ENCODE measurements at places on chromosomes 16 and 17.
A peak's percentile ranks its signal among the peaks of the same experiment; 100 is the strongest.

- no peak for DNase-seq
Observed at GRCh38 chr16:17564856-17565255, 94.1 kb upstream of the XYLT1 start.

GRCh38 chr17:66006654-66007053 lies 185.3 kb downstream of the CEP112 start:
- DNase-seq: no peak

GRCh38 chr16:17162560-17162959 lies 308.2 kb downstream of the XYLT1 start:
- DNase-seq: no peak

DNA sequence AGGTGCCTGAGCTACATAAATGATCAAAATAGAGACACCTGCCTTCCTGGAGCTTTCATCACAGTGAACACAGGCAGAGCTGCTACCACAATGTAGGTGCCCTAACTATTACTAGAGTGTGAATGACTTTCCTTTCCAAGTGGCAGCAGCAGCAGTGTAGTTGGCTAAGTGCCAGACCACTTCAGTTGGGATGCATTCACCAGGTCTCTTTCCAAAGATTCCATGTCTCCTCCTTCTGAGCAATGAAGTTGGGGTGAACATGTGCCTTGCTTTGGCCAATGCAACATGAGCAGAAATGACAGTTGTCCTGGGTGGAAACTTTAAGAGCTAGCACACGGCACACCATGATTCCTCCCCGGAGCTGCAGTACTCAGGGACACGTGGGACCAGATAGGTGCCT lies 23.3 kb upstream of the CACNG4 start:
- no peak for DNase-seq

- peak; percentile 31 for DNase-seq
Observed at GRCh38 chr17:79220713-79221291, 146.2 kb downstream of the ENGASE start.

DNA sequence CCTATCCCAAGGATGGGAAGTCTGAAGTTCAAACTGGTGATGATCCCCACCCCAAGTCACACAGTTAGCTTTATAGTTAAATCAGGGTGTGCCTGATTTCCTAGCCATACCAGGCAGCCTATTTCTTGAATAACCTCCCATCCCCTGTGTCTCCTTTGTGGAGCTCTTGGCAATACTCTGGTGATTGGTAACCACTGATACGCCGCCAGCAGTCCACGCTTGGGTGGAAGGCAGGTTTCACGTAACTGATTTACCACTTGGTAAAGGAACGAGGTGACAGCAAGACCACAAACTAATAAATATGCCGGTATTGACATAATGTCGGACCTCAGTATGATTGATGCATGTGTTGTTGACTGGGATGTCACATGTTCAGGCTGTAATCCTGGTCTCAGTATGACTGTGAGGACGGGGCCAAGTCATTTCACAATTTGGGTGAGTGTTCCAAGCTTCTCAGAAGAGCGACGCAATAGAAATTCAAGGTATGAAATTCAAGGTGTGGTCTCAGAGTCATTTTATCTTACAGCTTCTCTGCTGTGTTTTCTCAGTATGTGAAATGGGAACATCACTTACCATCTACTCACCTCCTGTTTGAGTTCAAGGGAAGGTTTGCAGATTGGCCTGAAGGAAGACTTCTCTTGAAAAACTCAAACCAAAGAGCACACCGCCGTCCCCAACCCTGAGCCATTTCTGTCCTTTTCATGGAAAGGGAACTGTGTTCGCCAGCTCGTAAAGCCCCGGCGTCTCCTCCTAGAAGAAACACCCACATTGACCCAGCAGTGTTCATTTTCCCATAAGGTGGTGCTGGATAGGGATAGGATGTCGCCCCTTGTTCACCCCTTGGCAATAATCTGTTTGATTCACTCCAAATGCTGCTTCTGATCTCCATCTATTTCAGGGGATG lies 678.9 kb downstream of the WWOX start:
- no peak for DNase-seq

DNA sequence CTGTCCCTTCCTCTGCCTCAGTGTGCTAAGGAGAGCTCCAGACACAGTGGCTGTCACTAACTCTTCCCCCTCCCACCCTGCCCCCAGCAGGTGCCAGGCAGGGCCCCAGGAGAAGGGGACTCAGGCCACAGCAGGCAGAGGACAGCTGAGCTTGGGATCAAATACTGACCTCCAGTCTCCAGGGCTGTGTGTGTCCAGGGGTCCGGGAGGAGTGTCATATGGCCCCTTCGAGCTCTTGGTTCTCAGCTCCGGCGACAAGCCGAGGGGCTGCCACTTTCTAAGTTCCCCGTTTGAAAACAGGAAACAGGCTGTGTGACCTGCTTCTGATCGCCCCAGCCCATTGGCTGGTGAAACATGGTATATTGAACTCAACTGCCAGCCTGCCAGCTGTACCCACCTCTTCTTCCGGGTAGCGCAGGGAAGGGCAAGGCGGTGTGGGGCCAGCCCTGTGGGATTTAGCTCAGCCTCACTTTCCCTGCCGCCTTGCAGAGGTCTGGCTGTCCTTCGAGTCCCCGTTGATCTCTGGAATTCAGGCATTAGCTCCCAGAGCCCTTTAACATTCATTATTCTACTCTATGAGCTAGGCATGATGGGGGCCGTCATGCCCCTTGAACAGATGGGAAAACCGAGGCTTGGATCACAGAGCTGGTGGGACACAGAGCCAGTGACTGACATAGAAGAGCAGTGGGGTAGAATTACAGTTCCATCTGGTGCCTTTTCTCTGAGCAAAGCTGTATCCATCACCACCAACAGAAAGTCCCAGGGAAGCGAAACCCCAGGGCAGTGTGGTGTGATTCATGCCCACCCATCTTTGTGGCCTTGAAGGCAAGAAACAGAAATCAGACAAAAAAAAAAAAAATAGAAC lies at the start of gene SNX20:
Gene SNX20 (minus strand): TSS at position 292 of the 865 bp plus-strand sequence. CDS start 3,786 bp downstream, outside the sequence.
- no peak for DNase-seq

DNA sequence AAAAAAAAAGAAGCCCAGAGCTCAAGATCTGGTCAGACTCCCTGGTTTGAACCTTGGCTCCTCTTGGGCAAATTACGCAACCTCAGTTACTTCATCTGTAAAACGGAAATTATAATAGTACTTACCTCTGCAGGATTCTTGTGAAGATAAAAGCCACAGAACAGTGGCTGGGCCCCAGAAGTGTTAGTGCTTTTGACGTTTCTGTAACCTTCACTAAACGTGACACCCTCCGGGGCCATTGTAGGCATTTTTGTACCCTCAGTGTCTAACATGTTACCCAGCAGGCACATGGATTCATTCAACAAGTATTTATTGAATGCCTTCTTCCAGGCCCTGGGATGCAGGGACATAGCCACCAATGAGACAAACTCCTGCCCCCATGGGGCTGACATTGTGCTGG lies 58.0 kb downstream of the PITPNC1 start:
- no peak for DNase-seq

- DNase-seq: no peak
Observed at GRCh38 chr17:49577963-49578362, 2.3 kb downstream of the NXPH3 start.

DNA sequence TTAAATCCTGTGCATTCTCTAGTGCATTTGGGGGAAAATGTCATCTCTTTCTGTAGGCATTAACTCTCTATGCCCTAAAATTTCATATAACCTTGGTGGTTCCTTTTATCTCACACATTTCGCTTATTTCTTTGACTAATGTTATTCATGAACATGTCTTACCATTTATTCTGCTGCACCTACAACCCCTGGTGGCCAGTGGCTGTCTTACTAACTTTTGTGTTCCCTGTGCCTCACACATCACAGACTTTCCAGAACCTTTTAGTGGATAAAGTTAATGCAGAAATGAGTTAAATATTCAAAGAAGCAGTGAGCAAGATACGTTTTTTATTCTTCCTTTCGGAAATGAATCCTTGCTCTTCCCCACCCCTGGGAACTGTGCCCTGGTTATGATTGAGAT lies 111.9 kb downstream of the CDH13 start:
- DNase-seq: no peak

DNA sequence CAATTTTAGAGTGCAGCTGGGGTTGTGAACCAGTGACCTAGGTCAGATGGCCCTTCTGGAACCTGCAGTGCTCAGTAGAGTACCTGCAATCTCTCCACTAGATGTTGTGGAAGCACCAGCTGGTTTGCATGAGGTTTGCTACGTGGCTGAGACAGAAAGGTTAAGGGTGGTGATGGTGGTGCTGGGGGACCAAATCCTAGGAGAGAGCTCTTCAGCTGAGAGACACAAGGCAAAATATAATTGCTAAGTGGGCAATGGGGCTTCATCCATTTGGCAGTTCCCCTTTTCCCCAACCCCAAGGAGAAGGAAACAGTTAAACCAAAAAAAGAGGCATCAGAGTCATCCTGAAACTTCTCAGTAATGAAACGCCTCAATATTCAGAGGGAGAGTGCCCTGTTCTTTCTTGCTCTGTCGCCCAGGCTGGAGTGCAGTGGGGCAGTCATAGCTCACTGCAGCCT lies 13.9 kb downstream of the ITPRIPL2 start:
- DNase-seq: no peak

GRCh38 chr16:55663765-55664677 lies 8.2 kb downstream of the SLC6A2 start:
- DNase-seq: no peak

- DNase-seq: no peak
Observed at GRCh38 chr16:83205896-83206295, 579.1 kb downstream of the CDH13 start.

DNA sequence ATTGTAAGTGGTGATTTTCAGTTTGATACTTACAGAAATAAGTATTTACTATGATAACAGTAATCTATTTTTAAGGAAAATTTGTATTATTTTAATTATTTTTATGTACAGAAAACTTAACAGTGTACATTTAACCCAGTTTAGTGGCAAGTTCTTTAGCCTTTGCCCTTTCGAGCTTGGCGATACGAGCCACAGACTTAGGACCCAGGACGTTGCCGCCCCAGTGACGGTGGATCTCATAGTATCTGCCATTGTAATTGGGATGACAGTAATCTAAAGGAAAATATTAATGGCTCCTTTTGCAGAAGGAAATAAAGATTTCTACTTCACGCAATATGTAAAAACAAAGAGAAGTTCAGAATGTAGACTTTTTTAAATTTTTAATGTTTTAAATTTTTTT lies 5.2 kb upstream of the CDR2 start:
- DNase-seq: no peak

GRCh38 chr16:69405757-69406156 lies 18.7 kb upstream of the CYB5B start:
- DNase-seq: no peak

DNA sequence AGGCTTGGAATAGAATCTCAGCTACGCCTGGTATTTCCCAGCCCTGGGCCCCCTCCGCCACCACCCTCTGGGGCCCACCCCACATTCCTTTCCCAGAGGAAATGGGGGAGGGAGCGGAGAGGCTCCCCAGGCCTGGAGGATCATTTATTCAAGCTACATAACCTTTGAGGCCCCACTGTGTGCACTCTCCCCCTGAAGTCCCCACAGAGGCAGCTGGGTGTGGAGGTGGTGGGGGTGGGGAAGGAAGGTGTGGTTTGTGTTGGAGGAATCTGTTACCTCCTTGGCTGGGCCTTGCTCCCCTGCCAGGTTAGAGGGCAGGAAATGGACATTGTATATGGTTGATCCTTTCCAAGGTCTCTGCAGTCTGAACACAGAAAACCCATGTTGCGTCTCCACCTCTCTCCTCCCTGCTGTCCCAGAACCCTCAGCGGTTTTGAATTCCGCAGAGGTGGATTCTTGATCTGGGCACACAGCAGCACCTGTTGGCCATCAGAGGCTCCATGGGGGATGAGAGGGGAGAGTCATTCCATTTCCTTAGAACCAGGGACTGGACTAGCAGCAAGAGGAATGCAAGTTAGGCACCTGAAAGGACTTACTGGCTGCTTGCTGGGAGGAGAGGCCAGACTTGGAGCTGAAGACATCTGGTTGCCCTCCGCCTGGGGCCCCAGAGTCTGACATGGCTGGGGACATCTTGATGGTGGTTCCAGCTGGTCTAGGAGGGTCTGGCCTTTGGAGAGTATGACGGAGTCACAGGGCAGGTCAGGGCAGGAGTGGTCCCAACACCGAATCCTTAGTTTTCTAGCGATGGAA lies 23.0 kb downstream of the ARHGAP23 start:
- peak; percentile 68 for DNase-seq

DNA sequence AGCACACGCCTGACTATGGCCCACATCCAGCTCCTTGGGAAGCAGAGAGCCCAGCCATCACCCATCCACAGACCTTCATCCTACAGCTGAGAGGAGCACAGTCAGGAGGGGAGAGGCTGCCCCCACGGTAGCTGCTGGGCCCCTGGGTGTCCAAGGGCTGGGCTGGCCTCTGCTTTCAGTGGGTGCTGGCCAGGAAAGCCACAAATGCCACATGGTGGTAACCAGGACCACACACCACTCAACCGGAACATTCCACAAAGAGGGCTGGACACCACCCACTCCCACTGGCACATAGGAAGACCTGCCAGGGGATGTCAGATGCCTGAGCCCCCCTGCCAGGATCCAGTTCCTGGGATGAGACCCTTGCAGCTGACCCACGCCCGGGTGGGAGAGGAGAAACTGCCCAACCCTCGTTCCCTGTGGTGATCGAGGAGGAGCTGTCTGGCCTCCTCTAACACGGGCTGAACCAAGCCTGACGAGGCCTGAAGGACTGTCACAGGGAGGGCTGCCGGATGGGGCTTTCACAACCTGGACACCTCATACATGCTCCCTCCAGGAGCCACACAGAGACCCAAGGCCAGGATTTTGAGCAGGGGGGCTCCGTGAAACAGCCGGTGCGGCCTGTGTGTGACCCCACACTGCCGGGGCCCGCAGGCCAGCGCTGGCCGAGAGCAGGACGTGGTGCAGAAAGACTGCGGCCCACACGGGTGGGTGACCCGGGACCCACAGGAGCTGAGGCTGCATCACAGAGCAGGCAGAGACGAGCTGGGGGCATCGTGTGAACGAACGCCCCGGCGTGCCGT lies 30.7 kb downstream of the PIEZO1 start:
- DNase-seq: no peak

DNA sequence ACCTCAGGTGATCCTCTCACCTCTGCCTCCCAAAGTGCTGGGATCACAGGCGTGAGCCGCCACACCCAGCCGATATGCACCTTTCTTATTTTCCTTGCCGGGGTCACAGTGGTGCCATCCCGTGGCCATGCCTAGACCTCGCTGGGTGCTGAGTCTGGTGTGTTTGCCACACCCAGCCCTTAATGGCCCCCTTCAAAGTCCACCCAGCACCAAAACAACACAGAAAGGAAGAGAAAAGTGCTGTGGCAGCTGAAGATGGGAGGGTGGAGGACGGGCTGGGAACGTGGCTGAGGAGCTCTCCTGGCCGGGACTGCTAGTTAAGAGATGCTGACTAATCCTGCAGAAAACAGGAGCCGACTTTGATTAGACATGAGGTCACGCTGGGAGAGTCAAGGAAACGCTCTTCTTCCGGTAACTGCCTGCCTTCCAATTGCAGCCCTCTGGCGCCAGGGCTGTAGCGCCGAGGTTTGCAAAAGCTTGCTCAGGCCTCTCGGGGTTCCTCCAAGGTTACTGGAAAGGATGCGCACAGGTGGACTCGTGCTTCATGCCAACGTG lies 10.9 kb downstream of the SLC43A2 start:
- no peak for DNase-seq

Measured in right kidney (tissue), 9 donors.